Foreskin fibroblast (primary cell): ENCODE measurements at places on chromosomes 6 and 20.

DNA sequence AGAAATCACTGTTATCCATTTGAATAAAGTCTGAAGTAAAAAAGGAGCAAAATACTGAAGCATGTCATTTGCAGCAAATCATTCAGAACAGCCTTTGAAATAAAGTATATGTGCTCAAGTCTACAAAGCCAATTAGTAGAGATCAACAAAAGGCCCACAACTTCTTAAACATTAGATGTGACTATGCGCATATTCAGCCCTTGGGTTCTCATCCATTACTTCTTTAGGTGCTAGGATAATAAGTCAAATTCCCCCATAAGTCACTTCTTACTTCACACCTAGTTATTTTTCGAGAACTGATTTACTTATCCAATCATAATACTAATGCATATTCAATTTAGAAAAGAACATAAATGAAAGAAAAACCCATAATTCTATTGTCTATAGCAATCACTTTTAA, 31.0 kb downstream of the PHIP start:
- DNase-seq, result no peak

- DNase-seq, result peak; percentile 90
These were observed 193.6 kb downstream of the EDN1 start for GRCh38 chr6:12483712-12484111.

- DNase-seq, result no peak
These were observed 527.7 kb downstream of the ADGRB3 start for GRCh38 chr6:69162811-69163210.

DNA sequence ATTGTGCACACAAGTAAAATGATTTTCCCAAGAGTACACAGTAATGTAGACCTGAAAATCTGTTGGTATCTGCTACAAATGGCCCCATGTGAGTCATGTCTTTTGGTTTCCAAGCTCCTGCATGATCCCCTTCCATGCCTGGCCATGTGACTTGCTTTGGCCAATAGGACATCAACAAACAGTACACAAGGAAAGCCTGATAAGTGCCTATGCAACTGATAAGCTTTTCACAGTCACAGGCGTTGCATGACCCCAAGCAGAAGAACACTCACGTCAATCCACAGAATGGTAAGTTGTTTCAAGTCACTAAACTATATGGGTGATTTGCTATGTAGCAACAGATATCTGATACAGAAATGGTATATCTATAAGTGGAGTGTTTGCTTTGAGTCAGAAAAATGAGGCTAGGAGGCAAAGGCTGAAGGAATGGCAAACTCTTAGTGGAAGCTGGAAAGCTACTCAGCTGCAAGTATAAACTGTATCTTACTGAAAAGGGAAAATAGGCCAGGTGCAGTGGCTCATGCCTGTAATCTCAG, 160.1 kb upstream of the BEND3 start:
- DNase-seq, result no peak

DNA sequence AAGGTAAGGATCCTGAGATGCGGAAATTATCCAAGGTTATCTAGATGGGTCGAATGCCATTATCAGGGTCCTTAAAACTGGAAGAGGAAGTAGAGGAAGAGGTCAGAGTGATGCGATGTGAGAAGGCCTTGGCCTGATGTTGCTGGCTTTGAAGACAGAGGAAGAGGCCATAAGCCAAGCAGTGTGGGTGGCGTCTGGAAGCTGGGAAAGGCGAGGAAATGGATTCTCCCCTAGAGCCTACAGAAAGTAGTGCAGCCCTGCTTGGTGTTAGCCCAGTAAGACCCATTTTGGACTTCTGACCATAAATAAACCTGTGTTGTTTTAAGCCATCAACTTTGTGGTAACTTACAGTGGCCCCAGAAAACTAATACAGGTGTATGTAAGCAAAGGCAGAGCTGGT, 2.0 kb downstream of the SRXN1 start:
- no peak for DNase-seq

- DNase-seq, result no peak
These were observed 171.2 kb downstream of the JARID2 start for GRCh38 chr6:15416932-15417509.

GRCh38 chr6:105692613-105693215, 289.8 kb upstream of the PREP start:
- no peak for DNase-seq

- DNase-seq, result no peak
These were observed 13.0 kb downstream of the IP6K3 start for GRCh38 chr6:33733709-33734007.

DNA sequence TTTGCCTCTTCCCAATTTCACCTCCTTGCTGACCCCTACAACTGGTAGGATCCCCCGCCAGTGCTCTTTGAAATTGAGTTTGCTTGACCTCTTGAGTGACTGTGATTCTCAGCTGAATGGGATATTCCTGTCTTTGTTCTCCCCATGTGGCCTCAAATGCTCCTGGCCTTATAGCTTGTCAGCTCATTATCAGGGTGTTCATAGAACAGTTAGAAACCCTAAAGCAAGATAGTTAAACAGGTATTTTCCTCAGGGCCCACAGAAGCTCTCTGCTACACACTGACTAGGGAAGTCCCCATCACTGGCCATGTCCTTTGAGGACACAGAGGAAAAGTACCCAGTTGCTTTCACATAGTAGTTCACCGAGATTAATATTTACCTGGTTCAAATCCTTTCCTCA, 211.5 kb upstream of the DTNBP1 start:
- DNase-seq, result no peak

DNA sequence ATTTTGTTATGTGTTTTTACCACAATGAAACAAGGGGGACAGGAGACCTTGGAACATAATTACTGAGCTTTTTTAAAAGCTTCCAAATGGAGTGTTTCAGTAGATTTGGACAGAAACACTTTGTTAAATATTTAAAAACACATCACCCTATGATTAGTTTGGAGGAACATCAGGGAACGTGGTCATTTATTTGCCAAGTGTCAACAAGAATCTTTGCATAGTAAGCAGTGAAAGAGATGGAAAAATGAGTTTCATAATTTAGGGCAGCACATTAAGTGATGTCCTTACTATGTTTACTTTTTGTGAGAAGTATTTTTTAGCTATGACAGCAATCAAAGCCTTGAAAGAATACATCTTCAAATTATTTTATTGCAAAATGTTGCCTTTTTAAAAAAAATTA, 82.6 kb downstream of the PROKR2 start:
- no peak for DNase-seq

GRCh38 chr6:163708466-163708865, 293.9 kb downstream of the QKI start:
- DNase-seq, result no peak

DNA sequence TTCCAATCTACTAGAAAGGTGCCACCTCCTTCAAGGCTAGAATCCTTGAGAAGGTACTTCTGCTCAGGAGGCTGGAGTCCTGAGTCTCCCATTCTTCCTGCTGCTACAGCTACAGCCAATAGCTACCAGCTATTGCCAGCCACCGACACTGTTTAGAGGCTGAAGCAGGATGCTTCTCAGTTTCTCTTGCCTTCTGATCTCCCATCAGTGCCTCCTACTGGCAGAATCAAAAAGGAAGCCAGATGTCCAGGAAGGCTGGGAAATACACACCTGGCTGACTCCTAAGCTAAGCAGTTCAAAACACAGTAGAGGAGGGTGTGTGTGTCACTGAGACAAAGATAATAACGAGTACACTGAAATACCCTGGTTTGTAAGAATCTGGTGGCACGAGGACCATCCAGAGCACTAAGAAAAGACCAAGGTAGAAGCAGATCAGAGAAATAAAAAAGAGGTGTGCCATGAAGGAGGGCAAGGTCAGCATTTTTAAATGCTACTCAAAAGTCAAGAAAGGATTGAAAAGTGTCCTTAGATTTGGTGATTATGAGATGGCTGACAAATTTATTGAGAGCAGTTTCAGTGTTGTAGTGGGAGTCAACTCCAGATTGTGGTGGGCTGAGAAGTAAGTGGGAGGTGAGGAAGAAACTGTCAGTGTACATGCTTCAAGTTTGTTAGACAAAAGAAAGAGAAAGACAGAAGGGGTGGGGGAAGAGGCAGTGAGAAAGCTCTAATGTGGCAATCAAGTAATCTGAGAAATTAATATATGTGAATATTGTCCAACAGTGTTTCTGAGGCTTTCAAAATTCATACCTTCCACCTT, 2.3 kb upstream of the HLA-DMA start:
- peak; percentile 33 for DNase-seq

GRCh38 chr20:50438986-50439407, 71.2 kb upstream of the PTPN1 start:
- peak; percentile 94 for DNase-seq

DNA sequence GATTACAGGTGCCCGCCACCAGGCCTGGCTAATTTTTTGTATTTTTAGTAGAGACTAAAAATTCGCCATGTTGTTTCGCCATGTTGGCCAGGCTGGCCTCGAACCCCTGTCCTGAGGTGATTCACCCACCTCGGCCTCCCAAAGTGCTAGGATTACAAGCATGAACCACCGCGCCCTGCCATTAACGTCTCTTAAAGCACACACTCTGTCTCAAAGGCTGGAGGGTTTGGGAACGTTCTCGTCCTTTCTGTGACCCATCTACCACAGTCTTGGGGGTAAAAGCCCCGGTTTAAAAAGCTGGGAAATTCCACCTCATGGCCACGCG, 57.8 kb upstream of the ARID1B start:
- no peak for DNase-seq

GRCh38 chr20:54115172-54115854, 44.9 kb upstream of the BCAS1 start:
- peak; percentile 54 for DNase-seq

DNA sequence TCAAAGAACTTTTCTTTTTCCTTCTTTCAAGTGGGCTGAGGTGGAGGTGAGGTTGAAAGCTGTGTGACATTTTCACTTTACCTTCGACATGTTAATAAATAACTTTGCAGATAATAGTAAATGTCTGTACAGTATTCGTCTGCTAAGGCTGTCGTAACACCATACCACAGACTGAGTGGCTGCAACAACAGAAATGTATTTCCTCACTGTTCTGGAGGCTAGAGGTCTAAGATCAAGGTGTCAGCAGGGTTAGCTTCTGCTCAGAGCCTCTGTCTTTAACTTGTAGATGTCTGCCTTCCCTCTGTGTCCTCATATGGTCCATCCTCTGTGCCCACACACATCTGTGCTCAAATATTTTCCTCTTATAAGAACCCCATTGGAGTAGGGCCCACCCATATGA, 14.9 kb downstream of the PHACTR2 start:
- DNase-seq, result no peak

DNA sequence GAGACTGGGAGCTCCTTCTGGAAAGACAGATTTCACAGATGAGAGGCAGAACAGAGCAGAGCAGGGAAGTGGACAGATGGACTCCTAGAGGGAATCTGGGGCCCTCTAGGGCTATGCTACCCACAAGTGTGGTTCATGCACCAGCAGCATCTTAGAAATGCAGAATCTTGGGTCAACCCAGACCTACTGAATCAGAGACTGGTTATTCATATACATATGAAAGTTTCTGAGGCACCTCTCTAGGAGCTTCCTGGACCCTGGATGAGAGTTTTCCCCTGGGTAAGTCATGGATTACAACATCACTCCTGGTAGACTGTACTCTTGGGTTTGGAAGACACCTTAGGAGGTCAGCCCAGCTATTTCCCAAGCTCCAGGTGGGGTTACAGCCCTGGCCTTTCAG, 55.4 kb upstream of the SAYSD1 start:
- DNase-seq, result no peak
